ENCODE measurements at places on chromosomes 5 and 9.

GRCh38 chr5:116740771-116741170, 166.1 kb upstream of the SEMA6A start:
- DNase-seq, result no peak

DNA sequence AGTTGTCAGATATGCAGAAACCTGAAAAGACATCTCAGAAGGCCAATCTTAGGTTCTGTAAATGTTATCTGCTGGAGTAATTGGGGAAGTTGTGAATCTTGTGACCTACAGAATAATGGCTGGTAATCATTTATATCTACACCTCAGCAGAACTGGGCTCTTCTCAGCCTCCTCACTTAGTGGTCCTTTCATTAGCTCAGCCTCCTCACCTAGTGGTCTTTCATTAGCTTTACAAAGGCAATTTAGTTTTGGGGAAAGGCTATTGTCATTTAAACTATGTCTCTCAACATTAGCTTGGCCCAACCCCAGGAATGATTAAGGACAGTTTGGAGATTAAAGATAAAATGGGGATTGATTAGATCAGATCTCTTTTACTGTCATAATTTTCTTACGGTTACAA, 284.2 kb upstream of the SGCD start:
- no peak for DNase-seq

- DNase-seq, result no peak
Observed at GRCh38 chr9:34437006-34437925, 21.1 kb downstream of the FAM219A start.

DNA sequence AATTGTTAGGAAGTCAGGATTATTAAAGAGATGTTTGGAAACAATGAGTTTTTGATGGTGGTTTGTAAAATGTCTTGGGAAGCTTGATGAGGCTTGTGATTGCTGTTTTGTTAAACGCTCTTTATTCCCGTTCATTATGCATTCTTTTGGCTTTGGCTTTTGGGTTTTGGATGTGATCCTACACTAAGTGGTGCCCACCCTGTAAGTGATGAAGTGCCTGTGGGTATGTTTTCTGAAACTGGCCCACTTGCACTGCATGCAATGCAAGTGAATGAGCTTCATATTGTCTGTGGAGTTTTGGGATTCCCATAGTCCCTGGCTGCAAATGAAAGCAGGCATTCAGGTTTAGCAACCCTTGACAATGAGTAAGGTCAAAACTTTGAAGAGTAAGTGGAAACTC, 1035.5 kb upstream of the WWC1 start:
- DNase-seq, result no peak

- no peak for DNase-seq
Observed at GRCh38 chr5:178282391-178282790, 49.8 kb upstream of the PHYKPL start.

DNA sequence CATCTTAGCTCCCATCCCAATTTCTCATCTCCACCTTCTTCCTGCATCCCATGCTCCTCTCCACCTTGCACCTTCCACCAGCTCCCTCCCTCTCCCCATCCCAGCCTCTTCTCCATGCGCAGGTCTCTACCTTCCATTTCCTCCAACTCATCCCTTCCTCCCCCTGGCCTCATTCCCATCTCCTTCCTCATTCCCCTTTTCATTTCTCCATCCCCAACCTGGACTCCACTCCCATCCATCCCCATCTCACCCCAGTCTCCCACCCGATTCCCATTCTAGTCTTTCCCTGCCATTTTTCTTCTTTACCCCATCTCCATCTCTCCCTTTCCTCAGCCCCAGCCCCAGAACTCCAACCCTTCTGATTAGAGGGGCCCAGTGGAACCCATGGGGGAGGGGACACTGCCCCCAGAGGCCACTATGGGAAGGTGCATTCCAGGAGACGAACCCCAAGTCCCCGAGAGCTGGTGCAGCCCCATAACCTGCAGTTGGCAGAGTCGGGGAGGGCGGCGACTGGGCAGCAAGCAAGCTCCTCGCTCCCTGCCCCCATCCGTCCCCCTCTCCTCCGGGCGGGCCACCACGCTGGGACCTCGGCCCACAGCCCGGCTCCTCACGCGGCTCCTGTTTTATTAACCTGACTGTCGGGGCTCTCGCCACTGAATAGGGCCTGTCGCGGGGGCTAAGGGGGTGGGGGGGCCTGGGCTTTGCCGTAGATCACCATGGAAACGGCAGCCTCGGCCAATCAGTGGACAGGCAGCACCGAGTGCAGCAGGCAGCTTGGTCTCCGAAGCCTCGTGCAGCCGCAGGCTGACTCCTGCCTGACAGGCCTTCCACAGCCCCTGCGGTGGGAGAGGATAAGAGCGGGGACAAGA, 66.7 kb downstream of the PCDH1 start:
- DNase-seq, result no peak

- DNase-seq, result no peak
Observed at GRCh38 chr5:123754908-123755307, 242.9 kb downstream of the CSNK1G3 start.

GRCh38 chr5:36521838-36522745, 84.3 kb upstream of the SLC1A3 start:
- no peak for DNase-seq

DNA sequence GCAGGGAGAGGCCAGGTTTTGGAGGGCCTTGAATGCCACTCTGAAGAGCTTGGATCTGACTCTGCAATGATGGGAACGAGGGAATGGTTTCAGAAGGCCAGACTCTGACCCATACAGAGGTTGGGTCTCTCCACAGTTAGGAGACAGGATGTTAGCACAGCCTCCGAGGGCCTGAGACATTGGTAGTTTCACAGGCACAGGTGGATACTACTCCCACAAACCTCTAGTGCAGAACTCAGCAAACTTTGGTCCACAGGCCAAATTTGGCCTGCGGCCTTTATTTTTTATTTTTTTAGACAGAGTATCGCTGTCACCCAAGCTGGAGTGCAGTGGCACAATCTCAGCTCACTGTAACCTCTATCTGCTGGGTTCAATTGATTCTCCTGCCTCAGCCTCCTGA, 2.9 kb downstream of the GNPDA1 start:
- no peak for DNase-seq

GRCh38 chr9:127451608-127451857, 223 bp downstream of the LRSAM1 start:
- no peak for DNase-seq

DNA sequence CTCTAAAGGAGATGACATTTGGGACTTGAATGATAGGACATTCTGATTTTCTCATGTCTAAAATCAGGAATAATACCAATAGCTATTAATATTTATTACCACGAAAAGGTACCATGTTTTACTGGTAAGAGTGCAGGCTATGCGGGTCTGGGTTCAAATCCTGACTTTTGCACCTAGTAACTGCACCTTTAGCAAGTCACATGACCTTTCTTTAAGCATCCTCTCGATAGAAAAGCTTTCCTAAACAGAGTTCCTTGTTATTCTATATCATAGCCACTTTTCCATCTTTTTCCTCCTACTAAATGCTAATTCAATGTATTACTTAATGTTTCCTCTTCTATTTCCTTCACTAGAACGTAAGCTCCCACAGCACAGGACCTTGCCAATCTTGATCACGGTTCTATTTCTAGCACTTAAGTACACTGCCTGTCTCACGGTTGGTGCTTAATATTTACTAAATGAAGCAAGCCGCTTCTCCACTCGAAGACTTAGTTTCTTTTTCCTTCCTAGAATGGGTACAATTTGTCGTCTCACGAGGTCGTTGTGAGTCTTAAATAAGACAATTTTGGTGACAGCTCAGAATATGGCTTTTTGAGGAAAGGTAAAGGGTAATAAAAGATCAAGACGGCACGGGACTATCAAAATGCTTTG, 816 bp downstream of the RBM18 start:
- no peak for DNase-seq

DNA sequence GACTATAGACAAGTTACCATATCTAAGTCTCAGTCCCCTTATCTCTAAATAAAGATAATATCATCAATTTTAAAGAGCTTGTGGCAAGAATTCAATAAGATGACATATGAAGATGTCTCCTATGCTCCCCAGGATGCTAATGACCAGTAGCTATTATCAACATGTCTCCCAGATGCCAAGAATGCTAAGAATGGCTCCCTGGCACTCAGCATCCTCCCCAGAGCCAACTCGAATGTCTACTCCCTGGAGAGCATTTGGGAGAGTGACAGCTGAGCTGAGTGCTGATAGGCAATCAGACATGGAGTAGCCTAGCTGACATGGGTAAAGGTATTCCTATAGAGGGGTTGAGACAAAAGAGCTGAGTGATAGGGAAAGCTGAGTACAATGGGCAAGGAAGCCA, 15.9 kb downstream of the P4HA2 start:
- no peak for DNase-seq

DNA sequence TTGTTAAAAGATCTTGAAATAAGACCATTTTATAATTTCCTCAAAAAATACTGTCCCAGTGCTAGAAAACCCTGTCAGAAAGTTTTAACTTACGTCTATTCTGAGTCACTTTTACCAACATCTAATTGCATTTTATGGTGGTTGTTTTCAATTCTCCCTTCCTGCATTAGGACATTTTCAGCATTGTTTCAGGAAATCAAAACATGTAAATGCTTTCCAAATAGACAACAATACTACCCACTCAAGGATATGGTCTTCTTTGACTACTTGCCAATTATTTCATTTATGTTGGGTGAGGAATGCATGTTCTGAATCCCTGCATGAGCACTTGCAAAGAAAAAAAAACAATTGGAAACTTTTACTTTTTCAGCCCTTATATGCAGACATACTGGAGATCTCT, 284.6 kb upstream of the PDE4D start:
- DNase-seq, result no peak

- no peak for DNase-seq
Observed at GRCh38 chr5:9112520-9113291, 433.2 kb downstream of the SEMA5A start.

GRCh38 chr5:128262911-128263310, 179.3 kb downstream of the SLC12A2 start:
- DNase-seq, result no peak

GRCh38 chr5:97636766-97637165, 453.7 kb upstream of the RIOK2 start:
- no peak for DNase-seq

- DNase-seq, result no peak
Observed at GRCh38 chr9:89638893-89639292, 34.1 kb downstream of the GADD45G start.

- no peak for DNase-seq
Observed at GRCh38 chr5:84237126-84237525, 147.6 kb downstream of the EDIL3 start.

- no peak for DNase-seq
Observed at GRCh38 chr9:114621975-114622609, 11.0 kb downstream of the TMEM268 start.

DNA sequence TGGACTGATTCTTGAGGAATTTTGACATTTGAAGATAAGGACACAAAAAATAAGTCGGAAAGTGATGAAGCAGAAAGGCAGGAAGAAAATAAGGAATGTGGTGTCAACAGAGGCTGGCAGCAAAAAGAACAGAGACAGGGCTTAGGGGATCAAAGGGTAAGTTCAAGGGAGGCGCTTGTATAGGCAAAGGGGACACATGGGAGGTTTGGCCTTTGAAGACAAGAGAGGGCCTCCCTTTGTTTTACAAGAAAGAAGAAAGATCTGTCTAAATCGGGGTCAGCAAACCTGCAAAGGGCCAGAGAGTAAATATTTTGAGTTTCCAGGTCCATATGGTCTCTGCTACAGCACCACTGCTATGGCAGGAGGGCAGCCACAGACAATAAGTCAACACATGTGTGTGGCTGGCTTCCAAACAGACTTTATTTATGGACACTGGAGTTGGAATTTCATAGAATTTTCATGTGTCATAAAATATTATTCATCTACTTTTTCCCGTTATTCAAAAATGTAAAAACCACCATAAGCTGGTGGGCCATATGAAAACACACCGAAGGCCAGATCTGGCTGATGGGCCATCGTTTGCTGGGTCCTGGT, 112.0 kb upstream of the FBXL7 start:
- no peak for DNase-seq

- no peak for DNase-seq
Observed at GRCh38 chr9:79135681-79136415, 435.9 kb upstream of the TLE4 start.

- no peak for DNase-seq
Observed at GRCh38 chr5:113189291-113189690, 212.7 kb downstream of the DCP2 start.

GRCh38 chr5:59466271-59466670, 427.3 kb downstream of the PDE4D start:
- no peak for DNase-seq

DNA sequence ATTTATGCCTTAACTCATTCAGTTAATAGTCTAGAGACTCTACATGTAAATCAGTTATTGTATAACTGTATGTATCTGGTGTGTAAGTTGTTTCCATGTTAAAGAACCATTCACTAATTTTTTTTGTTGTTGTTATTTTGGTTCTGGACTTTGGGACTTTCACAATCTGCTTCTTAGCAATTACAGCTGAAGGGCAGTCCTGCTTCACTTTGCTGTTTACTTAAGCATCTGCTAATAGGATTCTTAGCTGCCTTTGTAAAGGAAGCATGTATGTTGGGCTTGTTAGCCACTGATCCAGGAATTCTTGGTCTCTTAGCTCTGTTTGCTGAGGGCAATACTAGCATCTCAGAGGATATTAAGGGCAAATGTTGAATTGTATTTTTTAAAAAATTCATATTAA, 97.0 kb downstream of the FOCAD start:
- no peak for DNase-seq

GRCh38 chr9:113299800-113300292, 3.3 kb downstream of the RNF183 start:
- DNase-seq, result no peak

- DNase-seq, result no peak
Observed at GRCh38 chr9:23768861-23769260, 57.2 kb downstream of the ELAVL2 start.

DNA sequence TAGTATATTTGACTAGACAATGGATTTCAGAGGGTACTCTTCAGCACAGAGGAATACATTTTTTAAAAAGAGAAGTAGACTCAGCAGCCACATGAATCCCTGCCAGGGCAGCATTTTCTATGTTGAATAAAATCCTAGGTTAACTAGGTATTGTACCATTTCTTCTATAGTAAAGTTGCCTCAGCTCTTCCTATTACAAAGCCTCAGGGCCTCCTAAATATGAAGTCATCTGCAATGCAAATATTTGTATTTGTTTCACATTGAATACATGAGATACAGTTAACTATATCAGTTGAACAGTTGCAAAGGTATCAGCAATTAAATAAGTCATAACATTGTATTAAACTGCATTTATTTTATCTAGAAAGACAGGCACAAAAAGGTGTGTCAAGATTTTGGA, 59.5 kb downstream of the NUDT12 start:
- no peak for DNase-seq
